ENCODE measurements at places on chromosomes 16 and 17.

DNA sequence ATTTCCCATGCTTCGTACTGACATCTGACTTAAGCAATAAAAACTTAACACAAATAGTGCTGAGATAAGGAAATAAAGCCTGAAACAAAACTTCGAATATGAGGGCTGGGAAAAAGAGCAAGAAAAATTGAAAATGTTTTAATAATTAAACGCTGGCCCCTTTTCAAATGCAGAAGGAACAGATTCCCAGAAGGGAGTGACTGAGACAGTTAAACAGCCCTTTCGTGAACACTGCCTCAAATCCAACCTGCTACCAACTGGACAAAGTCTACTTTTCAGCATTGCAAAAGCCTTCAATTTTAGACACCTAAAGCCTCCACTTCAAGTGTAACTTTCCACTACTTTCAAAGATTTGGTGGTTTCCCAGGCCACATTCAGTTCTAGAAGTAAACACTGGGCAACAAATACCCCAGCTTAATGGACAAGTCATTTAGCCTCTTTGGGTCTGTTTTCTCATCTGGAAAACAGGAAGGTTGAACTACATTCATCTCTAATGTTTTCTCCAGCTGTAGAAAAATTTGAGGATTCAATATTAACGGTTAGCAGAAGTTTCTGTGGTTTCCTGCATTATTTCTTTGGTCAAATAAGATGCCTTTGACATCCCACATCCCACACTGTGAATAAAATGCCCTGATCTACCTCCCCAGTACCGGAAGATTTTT, 11.8 kb downstream of the RFFL start:
- no peak for DNase-seq

- DNase-seq, result no peak
These were observed 2.3 kb upstream of the CBX4 start for GRCh38 chr17:79841369-79842135.

GRCh38 chr17:57459286-57459915, 203.1 kb downstream of the MSI2 start:
- DNase-seq, result no peak

GRCh38 chr17:29358416-29358815, 31.7 kb upstream of the TAOK1 start:
- DNase-seq, result no peak

- DNase-seq, result no peak
These were observed 85.4 kb downstream of the IRX3 start for GRCh38 chr16:54201200-54201599.

DNA sequence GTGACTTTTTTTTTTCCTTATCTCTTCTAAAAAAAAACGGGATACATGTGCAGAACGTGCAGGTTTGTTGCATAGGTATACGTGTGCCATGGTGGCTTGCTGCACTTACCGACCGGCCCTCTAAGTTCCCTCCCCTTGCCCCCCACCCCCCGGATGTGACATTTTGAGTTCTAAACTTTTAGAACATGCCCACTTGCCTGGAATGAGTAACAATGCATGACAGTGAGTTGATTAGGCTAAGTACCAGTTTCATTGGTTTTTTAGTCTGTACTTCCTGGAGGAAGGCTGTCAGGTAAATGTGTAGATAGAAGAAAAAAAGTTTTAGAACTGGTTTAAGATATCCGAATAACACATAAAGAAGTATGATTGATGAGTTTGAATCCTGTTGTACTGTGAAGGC, 4.0 kb downstream of the BPTF start:
- no peak for DNase-seq

DNA sequence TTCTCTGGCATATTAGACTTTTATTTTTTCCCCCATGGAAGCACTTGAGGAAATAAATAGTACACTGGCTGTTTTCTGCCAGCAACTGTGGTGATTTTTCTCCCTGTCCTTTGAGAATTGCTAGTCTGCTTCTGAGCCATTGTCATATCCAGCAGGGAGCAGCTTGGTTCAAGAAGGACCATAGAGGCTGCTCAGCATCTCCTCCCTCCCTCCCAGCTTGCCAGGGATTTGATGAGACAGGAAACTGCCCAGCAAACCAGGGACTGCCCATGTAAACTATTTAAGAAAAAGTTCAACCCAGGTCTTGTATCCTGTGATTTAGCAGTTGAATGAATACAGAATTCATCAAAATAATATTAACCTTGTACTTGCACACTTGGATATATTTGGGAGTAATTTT, 39.5 kb downstream of the CYB5B start:
- DNase-seq, result no peak

DNA sequence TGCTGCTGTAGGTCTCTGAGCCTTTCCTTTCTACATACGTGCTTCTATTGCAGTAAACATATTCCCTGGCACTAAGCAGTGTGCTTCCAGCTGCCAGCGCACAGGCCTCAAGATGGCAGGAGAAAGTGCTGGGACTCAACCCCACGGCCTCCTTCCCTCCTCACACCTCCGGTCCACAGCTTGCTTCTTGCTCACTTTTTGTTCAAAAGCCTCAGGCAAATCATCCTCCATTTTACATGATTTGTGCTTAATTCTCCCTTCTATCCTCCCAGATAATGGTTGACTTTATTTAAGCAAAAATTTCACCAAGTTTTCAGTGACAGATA, 5.4 kb downstream of the CDK5R1 start:
- no peak for DNase-seq

GRCh38 chr17:53649201-53649600, 173.5 kb upstream of the KIF2B start:
- no peak for DNase-seq

- DNase-seq, result no peak
These were observed at the start of gene BICDL2 for GRCh38 chr16:3036726-3037315. BICDL2 (minus strand) TSS chr16:3036944; CDS start chr16:3035496, 1,448 bp downstream.

GRCh38 chr16:404971-405486, 3.3 kb downstream of the DECR2 start:
- no peak for DNase-seq

DNA sequence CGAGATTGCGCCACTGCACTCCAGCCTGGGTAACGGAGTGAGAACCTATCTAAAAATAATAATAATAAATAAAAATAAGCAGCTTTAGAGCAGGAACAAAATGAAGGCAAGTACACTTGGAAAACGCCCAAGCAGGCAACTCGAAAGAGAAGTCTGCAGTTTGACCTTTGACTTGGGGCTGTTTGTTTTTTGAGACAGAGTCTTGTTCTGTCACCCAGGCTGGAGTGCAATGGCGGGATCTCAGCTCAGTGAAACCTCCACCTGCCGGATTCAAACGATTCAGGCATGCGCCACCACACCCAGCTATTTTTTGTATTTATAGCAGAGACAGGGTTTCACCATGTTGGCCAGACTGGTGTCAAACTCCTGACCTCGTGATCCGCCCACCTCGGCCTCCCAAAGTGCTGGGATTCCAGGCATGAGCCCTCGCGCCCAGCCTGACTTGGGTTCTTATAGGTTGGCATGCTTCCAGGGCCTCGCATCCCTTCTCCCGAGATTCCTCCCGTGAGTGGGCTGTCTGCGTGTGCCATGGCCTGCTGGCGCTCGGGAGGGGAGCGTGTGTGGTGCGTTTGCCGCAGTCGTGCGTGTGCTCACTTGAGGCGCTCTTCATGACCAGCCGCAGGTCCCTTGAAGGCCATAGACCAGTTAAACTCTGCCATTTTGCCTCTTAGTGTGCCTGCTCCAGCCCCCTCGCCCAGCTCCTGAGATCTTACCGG, 18.4 kb upstream of the UBE2I start:
- no peak for DNase-seq

GRCh38 chr17:40564883-40565768, at the start of gene CCR7:
CCR7 (minus strand) TSS chr17:40565472; CDS start chr17:40565409, 63 bp downstream.
- DNase-seq, result peak; percentile 81

DNA sequence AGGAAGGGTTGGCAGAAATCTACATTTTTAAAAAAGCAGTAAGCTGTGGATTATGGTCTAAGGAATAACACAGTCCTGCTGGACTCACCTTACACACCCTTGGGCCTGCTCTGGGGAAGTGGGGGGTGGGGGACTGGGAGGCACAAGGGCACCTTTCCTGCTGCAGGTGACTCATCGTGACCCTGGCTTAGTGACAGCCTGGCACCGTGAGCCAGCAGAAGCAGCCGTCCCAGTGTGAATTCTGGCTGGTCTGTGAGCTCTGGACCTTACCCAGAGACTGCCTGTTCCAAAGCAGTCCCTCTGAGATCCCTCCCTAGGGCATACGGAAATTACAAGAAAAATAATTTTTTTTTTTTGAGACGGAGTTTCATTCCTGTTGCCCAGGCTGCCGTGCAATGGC, 4.2 kb upstream of the CRK start:
- DNase-seq, result no peak
